ENCODE measurements at places on chromosomes 13 and 19.
A peak's percentile ranks its signal among the peaks of the same experiment; 100 is the strongest.

DNA sequence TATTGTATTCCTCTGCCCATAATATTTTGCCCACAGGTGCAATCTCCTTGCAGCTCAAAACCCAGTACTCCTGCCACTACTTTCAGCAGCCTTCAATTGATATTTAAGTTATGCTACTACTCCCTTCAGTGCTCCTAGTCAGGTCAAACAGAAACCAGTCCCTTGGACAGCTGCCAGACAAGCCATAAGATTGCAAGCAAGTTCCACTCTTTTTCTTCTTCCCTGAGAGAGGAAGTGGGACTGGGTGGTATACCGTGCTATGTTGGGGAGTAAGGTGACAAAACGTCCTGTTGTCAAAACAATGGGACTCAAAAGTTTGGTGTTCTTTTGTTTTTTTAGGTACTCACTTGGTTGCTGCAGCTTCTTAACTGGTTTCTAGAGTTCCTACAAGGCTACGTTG lies 63.1 kb upstream of the FRY start:
- DNase-seq = no peak

- no peak for DNase-seq
These were observed 4.8 kb downstream of the MKNK2 start for GRCh38 chr19:2046046-2046907.

GRCh38 chr19:38452430-38453366 lies 19.2 kb downstream of the RYR1 start:
- no peak for DNase-seq

GRCh38 chr13:49953560-49953959 lies 17.4 kb upstream of the SPRYD7 start:
- DNase-seq = no peak

DNA sequence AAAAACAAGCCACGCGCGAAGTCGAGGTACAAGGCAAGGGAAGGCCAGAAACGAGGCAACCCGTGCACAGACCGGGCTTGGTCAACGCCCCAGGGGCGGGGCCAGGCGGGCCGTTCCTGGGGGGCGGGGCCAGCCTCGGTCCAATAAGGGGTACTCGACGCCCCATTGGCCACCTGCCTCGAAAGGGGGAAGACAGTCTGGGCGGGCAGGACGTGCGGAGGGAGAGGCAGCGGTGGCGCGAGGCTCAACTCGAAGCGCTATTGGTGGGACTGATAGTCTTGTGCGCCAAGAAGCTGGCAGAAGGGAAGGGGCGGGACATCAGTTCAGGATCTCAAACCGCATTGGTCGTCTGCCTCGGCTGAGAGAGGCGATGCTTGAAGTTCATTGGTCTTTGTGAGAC lies at the start of gene LYPD4:
Gene LYPD4 (minus strand): TSS at position 83 of the 400 bp plus-strand sequence. CDS start 5,398 bp downstream, outside the sequence.
- DNase-seq = no peak

DNA sequence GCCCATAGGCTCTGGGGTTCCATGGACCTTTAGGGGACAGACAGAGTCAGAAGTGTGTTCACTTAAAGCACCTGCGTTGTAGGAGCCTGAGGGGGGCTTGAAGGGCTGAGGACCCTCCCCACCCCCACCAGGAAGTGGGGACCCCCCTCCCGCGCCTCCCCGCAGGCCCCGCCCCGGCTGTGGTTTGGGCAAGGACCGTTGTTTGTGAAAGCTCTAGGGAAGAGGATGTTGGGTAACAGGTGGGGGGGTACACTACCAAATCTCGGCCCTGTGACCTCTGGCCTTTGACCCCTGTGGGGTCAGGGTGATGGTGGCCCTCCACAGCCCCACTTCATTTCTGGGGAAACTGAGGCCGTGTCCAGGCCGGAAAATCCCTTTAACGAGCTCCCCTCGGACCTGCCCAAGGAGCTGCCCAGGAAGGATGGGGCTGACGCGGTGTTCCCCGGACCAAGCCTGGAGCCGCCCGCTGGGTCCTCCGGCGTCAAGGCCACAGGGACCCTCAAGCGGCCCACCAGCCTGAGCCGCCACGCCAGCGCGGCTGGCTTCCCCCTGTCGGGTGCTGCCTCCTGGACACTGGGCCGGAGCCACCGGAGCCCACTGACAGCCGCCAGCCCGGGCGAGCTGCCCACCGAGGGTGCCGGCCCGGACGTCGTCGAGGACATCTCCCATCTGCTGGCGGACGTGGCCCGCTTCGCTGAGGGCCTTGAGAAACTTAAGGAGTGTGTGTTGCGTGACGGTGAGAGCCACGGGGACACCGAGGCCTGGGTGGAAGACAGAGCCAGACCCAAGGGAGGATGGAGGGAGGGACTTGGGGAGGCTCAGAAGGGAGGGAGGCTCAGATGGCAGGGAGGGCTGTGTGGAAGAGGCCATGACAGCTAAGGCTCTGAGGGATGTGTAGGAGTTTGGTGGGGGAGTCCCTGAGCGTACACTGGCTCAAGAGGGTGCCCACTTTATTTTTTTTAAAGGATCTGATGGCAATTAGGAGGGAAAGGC lies 1.3 kb downstream of the ARHGAP45 start:
- DNase-seq = no peak

- peak; percentile 22 for DNase-seq
These were observed 425.7 kb downstream of the KLF12 start for GRCh38 chr13:73708393-73708985.

DNA sequence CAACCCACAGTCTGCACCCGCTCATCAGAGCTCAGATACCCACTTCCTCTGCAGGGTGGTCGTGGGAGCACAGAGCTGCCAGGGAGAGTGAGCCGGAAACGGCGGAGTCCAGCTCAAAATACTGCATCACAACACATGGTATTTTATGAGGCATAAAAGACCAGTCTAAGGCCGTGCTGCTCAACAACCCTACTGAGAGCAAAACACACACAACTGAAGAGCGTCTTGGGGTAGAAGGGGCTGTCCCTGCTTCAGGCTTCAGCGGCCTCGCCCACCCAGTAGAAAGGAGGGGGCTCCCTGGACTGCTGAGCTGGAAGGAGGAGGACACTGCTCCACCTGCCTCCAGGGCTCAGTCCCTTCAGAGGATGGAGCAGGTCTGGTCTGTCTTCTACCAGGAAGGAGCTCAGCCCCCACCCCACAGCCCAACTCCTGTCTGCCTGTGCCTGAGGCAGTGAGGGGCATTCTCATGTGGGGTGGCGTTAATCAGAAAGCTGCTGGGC lies 36.9 kb downstream of the NAXD start:
- no peak for DNase-seq

GRCh38 chr13:20394506-20394905 lies 131.2 kb downstream of the CRYL1 start:
- DNase-seq = no peak

- no peak for DNase-seq
These were observed 347.4 kb downstream of the LIG4 start for GRCh38 chr13:107867701-107868661.

DNA sequence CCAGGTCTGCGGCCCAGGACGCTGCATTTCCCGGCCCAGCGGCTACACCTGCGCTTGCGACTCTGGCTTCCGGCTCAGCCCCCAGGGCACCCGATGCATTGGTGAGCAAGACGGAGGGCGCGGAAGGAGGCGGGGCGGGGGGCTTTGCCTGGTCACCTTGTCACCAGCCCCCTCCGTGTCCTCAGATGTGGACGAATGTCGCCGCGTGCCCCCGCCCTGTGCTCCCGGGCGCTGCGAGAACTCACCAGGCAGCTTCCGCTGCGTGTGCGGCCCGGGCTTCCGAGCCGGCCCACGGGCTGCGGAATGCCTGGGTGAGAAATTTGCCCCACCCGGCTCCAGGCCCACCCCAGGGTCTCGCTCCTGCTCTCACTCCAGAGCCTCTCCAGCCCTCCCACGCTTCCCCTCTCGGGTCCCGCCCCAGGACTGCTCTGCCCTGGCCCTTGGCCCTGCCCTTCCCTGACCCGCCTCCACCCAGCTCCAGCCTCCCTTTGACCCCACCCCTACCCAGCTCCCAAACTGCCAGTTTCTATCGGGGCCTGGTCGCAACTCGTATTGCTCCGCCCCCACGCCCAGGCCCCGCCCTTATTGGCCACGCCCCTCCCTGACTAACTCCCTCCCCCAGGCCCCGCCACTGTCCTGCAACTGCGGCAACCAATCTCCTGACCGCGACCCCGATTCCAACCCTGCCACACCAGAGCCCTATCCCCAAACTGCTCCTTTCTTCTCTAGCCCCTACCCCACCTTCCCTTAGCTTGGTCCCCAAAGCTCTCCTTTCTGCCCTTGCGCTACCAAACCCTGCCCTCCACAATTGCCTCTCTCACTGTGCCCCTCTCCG lies 8.6 kb downstream of the LTBP4 start:
- DNase-seq = peak; percentile 79

- no peak for DNase-seq
These were observed 3.7 kb downstream of the PRKACA start for GRCh38 chr19:14113762-14114414.

GRCh38 chr13:54241719-54242118 lies 1213.1 kb downstream of the OLFM4 start:
- DNase-seq = no peak

- peak; percentile 29 for DNase-seq
These were observed 72.4 kb upstream of the CLDN10 start for GRCh38 chr13:95480131-95480545.

DNA sequence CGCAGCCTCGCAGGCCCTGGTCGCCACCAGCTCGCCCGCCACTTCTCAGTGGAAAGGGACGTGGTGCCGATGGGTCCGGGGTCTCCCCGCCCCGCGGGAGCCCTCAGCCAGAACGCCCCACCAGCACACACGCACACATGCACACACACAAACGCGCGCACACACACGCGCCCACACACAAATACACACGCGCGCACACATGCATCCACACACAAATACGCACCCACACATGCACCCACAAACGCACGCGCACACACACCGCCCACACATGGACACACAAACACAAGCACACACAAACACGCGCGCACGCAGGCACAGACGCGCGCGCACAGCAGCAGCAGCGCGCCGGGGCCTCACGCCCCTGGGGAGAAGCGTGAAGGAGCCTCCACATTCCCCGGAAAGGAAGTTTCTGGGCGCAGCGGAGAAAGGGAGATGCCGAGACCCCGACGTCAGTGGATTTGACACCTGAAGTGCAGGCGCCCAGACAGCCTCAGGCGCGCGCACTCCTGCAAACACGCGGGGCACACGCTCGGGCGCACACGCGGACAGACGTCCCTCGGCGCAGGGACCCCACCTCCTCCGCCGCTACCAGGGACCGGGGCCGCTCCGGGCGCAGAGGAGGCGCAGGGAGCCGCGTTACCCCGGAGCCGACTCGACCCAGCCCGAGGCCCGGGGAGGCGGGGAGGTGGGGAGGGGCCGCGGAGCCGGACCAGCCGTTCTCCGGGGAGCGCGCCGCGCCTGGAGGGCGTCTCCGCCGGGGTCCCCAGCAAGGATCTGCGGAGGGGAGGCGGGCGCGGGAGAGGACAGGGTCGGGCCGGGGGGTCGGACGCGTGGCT lies 622 bp downstream of the RASA3 start:
- DNase-seq = no peak

GRCh38 chr13:34901572-34901971 lies 40.5 kb upstream of the NBEA start:
- DNase-seq = no peak

GRCh38 chr19:7927605-7928333 lies 1.8 kb upstream of the CTXN1 start:
- DNase-seq = no peak

DNA sequence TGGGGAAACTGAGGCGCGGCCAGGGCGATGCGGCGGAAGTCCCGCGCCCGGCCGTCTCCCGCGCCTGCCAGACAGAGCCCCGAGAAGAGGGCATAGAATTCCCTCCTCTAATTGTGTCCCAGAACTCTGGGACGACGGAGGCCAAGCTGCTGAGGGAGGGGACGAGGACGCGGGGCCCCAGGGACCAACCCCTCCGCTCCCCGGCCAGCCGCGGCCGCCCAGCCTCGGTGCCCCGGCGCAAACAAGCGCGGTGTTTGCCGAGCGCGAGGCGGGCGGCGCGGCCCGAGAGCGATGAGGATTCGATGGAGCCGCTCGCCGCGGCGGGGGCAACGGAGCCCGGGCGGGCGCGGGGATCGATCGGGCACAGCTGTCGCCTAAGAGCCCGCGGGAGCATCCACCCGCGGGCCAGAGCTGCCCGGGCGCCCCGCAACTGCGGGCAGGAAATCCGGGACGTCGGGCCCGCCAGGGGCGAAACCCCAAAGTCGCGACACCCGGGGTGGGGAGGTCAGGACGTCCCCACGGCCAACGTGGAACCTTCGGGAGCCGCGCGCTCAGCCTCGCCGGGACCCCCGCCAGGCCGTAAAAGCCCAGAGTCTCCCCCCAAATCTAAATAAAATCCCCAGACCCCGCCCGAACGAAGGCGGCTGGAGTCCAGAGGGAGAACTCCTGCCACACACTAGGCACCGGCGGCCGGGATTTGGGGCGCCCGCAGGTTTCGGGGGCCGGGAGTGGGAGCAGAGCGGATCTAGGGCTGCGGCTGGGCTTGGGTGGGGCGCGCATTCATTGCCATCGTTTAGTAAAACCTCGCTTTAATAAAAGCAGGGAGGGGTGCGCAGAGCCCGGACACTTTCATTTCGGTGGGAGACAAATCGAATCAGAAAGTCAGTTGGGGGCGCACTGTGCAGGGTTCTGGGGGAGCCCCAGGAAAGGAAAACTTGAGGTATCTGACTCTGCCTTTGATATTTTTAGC lies 3.6 kb upstream of the ONECUT3 start:
- DNase-seq = no peak

DNA sequence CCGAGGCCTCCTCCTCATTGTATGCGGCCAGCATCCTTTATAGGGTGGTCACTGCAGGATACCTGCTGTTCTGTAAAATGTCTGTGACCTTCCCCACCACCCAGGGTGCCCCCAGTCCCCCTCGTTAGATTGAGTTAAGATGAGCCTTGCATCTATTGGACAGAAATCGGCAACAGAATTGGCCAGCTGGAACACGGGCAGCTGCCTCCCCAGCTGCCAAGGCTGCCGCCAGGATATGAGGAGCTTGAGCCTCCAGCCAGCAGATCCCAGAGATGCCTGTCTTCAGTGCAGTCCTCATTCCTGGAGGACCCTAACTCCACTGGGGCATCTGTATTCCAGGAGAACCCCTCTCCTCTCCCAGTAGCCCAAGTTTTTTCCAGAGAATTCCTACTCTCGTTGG lies 463.0 kb downstream of the TSHZ3 start:
- DNase-seq = no peak

DNA sequence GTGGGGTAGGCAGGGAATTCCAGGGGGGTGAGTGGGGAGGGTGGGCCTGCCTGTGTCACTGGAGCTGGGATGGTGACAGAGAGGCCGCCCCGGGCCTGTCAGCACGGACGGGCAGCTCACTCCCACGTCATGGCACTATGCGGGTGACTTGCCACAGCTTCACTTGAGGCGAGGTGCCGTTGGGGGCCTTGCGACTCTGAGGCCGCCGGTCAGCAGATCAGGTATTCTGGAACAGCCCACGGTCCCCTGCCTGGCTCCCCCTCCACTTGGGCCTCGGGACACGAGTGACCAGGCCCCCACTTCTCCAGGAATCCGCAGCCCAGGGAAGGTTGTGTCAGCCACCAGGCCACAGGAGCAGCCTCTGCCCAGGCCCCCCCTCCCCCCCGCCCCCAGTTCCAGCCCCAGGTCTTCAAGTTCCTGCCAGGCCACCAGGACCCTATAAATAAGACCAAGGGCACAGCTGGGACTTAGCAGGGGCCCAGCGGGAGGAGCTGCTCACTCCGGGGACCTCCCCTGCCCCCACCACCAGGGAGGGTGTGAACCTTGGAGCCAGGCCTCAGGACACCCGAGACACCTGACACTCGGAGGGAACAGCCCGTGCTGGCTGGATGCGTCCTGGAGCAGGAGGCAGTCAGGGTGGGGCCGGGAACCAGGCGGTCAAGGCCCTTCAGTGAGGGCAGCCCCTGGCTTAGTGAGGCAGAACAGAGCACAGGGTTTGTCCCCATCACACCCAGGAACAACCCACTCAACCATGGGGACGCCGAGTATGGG lies 2.7 kb upstream of the MIDN start:
- DNase-seq = no peak
